ENCODE measurements at places on chromosomes 11 and 22.

- no peak for DNase-seq
Observed at GRCh38 chr11:110329445-110329844, 33.0 kb upstream of the RDX start.

DNA sequence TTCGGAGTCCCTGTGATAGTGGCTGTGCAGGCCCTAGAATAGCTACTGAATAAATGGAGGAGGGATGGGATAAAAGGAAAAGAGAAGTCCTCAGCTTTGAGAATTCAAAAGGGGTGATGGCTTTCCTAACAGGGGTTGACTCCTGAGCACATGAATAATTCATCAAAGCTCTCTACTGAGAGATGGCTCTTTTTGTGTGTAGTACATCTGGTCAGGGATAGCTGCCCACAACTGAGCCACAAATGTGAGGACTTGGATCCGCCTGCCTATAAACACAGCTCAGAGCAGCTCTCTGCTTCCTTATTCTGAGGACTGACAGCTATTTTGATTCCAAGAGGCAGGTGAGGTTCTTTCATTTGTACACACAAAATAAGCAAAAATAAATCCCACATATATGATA is 82.3 kb downstream of the USP35 start:
- no peak for DNase-seq

GRCh38 chr22:25069758-25070481 is 117.4 kb downstream of the KIAA1671 start:
- DNase-seq = no peak

DNA sequence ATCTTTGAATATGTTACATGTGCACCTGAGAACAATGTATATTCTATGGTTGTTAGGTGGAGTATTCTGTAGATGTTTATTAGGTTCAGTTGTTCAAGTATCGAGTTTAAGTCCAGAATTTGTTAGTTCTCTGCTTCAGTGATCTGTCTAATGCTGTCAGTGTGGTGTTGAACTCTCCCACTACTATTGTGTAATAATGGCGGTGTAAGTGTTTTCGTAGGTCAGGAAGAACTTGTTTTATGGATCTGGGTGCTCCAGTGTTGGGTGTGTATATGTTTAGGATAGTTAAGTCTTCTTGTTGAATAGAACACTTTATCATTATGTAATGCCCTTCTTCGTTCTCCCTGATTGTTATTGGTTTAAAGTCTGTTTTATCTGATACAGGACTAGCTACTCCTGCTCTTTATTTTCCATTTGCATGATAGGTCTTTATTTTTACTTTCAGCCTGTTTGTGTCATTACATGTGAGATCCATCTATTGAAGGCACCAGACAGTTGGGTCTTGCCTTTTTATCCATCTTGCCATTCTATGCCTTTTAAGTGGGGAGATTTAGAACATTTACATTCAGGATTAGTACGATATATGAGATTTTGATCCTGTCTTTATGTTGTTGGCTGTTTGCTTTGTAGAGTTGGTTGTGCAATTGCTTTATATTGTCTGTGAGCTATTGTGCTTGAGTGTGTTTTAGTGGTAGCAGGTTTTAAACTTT is 121.6 kb downstream of the DDX10 start:
- DNase-seq = no peak

DNA sequence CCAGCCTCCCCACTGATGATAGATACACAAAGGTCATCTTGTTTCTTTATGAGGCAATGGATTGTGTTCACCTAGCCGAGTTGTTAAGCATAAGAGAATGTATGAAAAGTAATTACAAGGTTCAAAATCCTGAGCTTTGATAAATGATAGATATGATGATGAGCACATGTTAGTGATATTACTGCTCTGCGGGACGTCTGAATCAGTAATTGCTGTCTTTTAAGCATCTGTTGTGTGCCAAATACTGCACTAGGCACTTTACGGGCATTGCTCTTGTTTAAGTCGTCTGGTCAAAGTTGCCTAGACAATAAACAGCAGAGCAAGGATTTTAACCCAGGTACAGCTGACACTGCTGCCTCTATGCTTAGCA is 559 bp upstream of the RNF141 start:
- DNase-seq = no peak

- DNase-seq = no peak
Observed at GRCh38 chr22:41713004-41713403, 13.7 kb downstream of the MEI1 start.

GRCh38 chr11:95371153-95371552 is 140.2 kb upstream of the SESN3 start:
- DNase-seq = no peak

DNA sequence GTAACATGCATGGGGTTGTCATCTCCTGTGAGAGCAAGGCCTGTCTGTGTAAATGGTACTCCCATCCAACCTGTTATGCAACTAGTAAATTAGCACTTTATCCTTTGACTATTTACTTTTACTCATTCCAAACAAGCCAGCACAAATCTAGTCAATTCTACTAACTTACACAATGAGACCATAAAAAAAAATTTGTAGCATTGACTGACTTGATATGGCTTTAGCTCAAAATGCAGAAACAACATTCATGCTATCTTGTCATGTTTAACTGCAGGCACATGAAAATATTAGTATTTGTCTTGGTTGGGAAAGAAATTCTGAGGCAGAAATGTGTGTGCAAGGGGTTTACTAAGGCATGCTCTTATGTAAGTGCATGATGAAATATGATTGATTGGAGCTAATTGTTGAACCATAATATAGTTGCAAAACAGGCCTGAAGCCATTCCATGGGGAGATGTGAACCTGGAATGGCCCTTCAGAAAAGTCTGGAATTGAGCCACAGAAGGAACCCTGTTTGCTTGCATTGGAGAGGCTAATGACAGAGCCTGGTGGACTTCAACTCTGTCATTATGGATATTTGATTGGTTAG is 2.5 kb downstream of the SLC22A25 start:
- DNase-seq = no peak

GRCh38 chr11:12089473-12089872 is 20.9 kb upstream of the MICAL2 start:
- no peak for DNase-seq

GRCh38 chr11:110614031-110614430 is 98.2 kb downstream of the ARHGAP20 start:
- DNase-seq = no peak

- DNase-seq = no peak
Observed at GRCh38 chr11:19740586-19740985, 27.9 kb downstream of the NAV2 start.

- no peak for DNase-seq
Observed at GRCh38 chr11:83948200-83948599, 662.0 kb upstream of the CCDC90B start.

- DNase-seq = no peak
Observed at GRCh38 chr11:113567867-113568544, 92.8 kb upstream of the DRD2 start.

DNA sequence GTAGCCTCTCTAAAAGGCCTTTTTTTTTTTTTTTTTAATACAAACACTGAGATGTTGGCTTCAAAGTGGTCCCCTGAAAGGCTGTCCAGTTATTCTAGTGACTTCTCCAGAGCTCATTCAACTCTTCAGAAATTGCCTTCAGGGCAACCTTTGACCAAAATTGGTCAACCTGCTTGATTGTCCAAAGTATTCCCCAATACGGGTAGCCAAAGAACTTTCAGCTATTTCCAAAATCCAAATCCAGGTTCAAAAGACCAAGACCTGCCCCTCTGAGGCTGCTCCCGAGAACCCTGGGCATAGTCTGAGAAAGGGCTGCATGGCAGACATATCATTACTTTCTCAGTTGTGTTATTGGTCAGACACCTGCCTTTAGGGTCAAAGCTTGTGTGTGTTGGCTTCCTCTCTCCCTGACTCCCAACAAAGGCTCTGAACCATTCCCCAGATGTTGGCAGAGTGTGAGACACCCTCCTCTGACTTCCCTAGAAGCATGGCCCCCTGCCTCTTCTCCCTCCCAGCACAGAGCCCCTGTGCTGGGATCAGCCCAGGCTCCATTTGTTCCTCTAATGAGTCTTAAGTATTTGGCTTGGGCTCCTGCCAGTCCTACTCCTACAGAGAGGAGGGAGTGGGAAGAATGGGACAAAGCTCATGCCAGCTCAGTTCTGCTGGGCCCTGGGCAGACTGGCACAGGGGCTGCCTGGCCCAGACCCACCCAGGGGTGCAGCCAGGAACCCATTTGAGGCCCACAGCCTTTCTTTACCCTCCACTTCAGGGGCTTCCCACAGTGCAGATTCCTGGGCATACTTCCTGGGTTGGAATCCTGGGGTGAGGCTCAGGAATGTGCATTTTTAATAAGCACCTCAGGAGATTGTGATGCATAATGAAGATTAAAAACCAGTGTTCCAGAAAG is 30.3 kb downstream of the TNKS1BP1 start:
- DNase-seq = no peak

DNA sequence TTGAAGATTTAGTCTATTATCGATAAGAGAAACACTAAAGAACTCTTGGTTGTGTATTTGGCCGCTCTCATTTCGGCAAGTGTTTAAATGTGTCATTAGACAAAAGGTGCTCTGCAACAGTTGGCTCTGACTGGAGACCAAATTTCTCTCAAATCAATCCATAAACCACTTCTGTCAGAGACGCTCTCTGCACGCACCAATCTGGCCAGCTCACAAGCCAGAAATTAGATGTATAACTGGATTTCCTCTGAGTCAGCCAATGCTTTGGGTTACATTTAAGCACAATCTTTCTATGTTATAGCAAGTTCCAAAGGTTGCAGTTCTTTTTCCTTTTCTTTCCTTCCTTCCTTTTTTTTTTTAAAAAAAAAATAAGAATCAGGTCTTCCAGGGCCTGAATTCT is 17.6 kb upstream of the PARVA start:
- DNase-seq = no peak

DNA sequence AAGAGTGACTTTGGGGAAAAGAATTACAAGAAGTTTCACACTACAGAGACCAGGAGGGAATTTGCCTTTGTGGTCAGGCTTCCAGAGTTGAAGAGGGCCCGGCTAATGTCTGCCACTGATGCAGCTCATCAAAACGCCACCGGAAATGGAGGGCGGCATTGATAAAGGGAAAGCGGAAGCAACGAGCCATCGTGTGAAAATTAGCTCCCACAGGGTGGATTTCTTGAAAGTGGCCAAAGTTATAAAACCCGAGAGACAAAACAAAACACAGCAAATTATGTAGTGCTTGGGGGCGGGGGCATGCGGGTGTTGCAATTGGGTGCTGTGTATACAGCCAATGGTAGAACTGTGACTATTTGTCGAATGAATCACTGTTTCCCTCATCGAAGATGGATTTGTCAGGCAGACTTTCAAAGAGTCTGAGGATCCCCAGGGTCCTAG is 113.0 kb downstream of the ADAMTS15 start:
- no peak for DNase-seq

DNA sequence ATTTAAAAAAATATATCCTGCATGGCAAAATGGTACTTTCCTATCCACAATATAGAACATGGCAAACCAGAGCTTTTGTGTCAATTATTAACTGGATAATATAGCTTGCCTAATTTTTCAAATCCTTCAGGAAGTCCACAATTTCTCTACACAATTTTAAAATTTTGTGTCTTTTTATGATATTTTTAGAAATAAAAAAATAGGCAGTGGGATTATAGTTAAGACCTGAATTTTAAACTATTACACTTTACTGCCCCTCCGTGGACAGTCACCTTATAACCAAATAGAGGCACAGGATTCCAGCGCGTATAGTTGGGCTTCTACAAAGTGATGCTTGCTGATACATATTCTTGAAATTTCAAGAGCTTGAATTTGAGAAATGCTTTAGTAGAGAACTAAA is 2.1 kb upstream of the DMC1 start:
- no peak for DNase-seq

DNA sequence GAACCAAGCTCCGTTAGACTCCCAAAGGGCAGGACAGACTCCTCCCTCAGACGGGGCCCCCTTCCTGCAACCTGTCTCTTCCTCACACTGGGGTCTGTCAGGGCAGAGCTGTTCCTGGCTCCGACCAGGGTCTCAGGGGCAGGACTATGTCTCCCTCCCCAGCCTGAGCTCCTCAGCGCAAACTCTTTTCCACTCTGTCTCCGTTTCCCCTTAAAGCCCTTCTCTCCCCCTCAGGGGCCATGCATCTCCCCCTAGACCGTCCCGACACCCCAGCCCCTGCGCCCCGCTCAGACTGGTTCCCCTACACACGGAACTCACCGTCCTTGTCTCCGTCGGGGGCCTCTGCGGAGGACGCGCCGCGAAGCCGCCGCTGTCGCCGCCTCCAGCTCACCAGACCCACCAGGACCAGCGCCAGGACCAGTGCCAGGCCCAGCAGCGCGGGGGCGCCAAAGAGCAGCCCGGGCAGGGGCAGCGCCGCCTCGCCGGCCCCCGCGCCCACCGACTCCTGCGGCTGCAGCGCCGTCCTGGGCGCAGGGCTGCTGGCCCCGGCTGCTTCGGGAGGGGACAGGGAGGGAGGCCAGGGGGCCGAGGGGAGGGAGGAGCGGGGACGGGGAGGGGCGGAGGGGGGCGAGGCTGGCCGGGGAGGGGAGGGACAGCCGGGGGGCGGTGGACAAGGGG is 684 bp downstream of the TNFRSF13C start:
- no peak for DNase-seq

- DNase-seq = no peak
Observed at GRCh38 chr11:30091737-30092136, 74.9 kb upstream of the KCNA4 start.

- peak; percentile 63 for DNase-seq
Observed at GRCh38 chr22:22884010-22884887, 3.4 kb upstream of the IGLL5 start.

- DNase-seq = no peak
Observed at GRCh38 chr11:98455500-98456307, 565.0 kb upstream of the CNTN5 start.

- DNase-seq = no peak
Observed at GRCh38 chr11:122756417-122756816, 81.9 kb upstream of the CRTAM start.

DNA sequence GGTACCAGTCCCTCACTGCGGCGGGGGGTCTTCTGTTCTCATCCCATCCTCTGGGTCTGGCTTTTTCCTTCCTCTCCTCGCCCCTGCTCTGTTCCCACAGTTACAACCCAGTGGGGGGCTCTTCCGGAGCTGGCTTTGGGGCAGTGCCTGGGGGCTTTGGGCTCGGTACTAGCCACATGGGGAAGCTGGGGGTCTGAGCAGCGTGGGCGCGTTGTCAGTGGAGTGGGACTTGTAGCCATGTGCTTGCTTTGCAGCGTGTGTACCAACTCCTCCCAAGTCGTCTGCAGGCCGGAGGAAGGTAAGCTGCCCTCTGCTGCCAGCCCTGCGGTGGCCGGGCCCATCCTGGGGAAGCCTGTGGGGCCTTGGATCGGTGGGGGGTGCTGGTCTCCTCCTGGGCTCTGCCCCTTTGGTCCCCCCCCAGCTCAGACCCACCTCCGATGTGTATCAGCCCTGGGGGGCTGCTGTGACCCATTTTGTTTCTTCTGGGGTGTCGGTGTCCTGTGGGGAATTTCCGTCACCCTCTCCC is 17.5 kb downstream of the MUC2 start:
- DNase-seq = no peak

- DNase-seq = no peak
Observed at GRCh38 chr11:70072861-70073755, 5.0 kb upstream of the ANO1 start.

GRCh38 chr11:125476721-125477120 is 19.3 kb downstream of the FEZ1 start:
- DNase-seq = no peak

All from H54 (cell line).